ENCODE measurements at places on chromosomes 2 and 18. TPM values are rescaled to one million over a fixed set of nuclear protein-coding genes. Genes with fewer than 3 reads are reported as not detected.

Gene RND3
- 38.7 TPM for total RNA-seq

Gene DPP4
- 0.27 TPM for total RNA-seq

Gene FOXI3
- not detected for total RNA-seq

Gene IL36A
- total RNA-seq, result not detected

Gene GNLY
- total RNA-seq, result not detected
